ENCODE measurements at places on chromosomes 1 and 21.

DNA sequence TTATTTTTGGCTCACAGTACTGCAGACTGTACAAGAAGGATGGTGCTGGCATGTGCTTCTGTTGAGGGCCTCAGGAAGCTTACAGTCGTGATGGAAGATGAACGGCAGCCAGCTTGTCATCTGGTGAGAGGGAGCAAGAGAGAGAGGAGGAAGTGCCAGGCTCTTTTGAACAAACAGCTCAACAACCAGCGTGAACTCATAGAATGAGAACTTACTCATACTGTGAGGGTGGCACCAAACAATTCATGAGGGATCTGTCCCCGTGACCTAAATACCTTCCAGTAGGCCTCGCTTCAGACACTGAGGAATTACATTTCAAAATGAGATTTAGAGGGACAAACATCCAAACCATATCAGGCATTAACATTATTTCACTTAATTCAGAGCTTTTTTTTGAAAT, 84.7 kb downstream of the PKN2 start:
- no peak for DNase-seq

DNA sequence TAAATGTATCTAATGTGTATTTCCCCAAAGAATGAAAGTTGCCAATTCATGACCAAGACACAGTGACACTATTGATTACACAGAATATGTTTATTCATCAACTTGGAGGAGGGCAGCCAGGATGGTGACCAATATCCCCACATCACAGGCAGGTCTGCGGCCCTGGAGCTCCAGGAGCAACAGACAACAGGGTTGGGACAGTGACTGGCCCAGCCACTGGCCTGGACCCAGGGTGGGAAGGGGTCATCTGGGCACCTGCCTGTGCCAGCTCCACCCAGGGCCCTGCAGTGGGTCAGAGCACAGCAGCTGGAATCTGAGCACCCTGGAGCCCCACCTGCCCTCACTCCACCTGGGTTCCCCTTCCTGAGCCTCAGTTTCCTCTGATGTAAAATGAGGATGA, 466.1 kb downstream of the MATN1 start:
- no peak for DNase-seq

- DNase-seq: no peak
These were observed 54.4 kb upstream of the B3GALNT2 start for GRCh38 chr1:235558621-235559169.

DNA sequence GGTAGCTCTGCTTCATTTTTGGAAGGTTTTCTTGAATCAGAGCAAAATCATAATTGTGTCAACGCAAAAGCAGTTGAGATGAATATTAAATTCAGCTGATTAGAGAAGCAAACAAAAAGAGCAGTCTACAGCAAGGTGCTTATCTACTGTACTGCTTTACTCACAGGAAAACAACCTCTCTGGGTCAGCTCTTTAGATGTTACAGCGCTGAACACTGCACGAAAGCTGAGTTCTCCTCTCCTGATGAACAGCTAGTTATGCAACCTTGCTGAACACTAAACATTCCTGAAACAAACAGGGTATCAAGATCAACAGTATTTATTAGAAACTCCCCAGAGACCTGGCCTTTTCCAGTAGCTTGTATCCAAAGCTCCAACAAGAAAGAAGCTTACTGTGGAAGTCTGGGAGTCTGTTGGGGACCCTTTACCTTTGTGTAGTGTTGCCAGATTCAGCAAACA, 41.3 kb downstream of the TBCE start:
- DNase-seq: no peak

DNA sequence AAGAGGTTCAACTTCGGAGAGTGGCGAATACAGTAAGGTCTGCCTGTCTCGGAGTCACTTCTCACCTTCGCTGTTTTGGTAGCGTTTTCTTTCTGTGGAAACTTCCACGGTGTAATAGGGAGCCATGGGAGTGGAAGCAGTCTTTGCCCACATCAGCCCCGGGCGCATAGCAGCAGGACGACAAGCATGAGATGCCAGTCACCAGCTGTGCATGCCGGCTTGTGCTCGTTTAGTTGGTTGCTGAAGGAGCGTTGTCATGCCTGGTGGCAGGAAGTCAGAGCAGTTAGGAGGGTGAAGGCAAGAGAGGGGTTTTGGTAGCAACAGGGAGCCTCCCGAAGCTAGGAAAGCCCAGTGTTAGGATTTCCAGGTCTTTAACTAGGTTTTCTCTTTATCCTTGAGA, 58.8 kb downstream of the MRPS6 start:
- DNase-seq: no peak
